ENCODE measurements at places on chromosomes 13 and 19.
A peak's percentile ranks its signal among the peaks of the same experiment; 100 is the strongest.

- DNase-seq, result no peak
Observed at GRCh38 chr19:45400192-45400591, 4.7 kb downstream of the PPP1R13L start.

DNA sequence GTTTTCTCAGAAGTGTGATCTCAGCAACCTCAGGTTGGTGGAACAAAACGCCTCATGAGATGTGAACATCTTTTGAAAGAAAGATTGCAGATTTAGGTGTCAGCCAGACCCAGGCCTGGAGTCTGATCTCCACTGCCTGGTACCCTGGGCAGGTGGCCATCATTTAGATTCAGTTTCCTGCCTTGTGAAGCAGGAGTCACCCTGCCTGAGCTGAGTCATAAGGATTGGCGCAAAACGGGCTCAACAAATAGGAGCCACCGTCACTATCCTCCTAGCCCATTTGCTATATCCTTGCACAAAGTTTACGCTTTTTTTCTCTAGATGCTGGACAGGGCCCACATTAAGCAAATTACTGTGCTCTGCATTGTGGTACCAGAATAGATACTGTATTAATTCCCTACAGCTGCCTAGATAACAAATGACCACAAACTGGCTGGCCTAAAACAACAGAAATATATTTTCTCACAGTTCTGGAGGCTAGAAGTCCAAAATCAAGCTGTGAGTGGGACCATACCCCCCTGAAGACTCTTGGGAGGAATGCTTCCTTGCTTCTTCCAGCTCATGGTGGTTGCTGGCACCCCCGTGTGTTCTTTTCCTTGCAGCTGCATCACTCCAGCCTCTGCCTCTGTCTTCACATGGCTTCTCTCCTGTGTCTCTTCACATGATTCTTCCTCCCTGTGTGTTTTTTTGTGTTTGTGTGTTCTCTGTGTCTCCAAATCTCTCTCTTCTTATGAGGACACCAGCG is 38.2 kb downstream of the TNFSF11 start:
- no peak for DNase-seq

GRCh38 chr19:53076984-53077383 is 26.2 kb downstream of the ZNF160 start:
- no peak for DNase-seq

GRCh38 chr13:27678306-27679040 is 56.8 kb downstream of the POLR1D start:
- no peak for DNase-seq

DNA sequence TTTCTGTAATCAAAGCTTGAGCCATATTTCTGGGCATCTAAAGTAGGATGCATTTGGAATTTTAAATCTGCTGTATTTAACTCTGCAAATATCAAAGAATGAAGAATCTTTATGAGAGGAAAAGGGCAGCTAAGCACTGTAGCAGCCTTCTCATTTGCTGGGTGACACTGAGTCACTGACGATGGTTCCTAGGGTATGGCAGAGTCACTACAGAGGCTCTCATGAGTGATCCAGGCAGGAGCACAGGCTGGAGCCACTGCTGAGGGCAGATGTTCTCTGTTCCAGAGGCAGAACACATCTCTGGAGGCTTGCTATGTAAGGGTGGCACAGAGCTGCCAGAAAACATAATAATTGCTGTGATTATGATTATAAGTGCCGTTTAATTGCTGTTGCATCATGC is 340.7 kb upstream of the HTR2A start:
- DNase-seq, result no peak

GRCh38 chr19:53554804-53555203 is 16.9 kb downstream of the ZNF331 start:
- no peak for DNase-seq

GRCh38 chr19:2588081-2588777 is 112.3 kb downstream of the GADD45B start:
- no peak for DNase-seq

GRCh38 chr19:4052993-4053422 is 13.7 kb downstream of the ZBTB7A start:
- no peak for DNase-seq

DNA sequence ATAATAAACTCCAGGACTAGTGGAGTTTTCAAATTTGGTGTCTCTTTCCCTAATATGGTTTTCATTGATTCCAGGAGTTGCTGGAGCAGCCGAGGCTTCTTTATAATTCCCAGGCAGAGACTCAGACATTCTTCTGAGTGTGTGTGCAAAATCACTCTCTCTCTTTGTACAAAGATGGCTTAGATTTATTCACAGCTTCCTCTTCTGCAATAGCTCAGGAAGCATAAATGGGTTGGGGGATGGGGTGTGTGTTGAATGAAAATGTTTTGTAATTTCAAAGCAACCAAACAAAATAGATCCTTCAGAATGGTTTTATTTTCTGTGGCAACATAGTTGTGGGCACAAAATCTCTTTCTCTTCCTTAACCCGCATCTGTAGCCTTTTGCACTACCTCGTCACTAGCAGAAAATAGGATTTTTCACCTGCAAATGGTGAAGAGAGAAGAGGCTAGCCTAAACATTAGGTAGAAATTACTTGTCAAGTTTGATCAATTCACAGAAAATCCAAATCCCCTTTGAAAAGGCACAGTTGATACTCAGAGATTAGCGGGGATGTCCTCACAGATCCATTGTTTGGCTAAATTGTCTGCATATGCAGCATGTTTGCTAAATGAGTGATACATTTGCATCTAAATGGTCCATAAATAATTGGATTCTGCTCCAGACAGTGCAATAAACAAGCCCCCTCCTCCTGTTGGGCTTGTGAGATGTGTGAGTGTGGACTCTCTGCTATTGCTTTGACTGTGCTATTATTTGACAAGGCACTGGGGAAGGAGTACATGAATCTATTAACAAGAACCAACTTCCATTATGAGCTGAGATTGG is 66.7 kb downstream of the CBY2 start:
- no peak for DNase-seq

DNA sequence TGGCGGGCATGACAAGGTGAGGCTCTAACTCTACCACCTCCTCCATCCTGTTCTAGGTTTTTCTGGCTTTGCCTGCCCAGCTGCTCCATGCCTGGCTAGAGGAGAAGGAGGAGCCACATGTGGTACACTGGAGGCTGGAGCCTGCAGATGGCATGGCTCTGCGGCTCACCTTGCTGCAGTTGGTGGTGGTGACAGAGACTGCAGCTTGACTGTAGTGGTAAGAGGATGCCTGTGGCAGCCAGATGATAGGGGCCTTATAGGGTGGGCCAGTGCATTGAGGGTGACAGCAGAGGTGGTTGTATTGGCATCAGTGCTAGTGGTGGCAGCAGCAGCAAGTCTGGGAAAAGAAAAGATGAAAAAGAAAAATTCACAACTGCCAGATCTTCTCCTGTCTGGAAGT is 146.2 kb downstream of the TNFRSF19 start:
- no peak for DNase-seq

DNA sequence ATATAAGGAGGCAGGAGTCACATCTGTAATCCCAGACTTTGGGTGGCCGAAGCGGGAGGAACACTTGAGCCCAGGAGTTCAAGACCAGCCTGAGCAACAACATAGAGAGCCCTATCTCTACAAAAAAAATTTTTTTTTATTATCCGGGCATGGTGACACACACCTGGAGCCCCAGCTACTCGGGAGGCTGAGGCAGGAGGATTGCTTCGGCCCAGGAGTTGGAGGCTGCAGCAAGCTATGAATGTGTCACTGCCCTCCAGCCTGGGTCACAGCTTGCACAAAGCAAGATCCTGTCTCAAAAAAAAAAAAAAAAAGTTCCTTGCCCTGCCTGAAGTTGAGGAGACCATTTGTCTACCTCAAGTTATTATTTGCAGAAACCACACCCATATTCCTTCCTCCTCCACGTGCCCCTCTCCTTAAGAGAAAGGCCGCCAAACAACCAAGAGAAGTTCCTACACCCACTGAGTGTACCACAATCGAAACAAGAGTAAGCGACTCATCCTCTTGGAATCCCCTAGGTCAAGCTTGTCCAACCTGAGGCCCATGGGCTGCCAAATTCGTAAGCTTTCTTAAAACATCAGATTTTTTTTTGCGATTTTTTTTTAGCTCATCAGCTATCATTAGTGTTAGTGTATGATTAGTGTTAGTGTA is 2.2 kb downstream of the ABCC4 start:
- DNase-seq, result no peak

DNA sequence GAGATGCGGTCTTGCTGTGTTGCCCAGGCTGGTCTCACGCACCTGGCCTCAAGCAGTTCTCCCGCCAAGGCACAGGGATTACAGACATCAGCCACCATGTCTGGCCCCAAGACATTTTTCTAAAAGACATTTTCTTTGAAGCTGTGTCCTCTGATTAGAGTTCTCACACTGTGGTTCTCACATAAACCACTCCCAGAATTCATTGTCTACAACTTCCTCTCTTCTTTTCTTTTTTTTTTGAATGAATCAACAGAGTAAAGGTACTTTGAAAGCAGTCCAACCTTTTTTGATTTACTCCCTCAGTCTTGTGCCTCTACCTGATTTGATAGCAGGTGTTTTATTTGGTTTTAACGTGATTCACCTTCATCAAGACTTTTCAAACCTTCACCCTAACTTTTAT is 14.3 kb upstream of the SHD start:
- no peak for DNase-seq

DNA sequence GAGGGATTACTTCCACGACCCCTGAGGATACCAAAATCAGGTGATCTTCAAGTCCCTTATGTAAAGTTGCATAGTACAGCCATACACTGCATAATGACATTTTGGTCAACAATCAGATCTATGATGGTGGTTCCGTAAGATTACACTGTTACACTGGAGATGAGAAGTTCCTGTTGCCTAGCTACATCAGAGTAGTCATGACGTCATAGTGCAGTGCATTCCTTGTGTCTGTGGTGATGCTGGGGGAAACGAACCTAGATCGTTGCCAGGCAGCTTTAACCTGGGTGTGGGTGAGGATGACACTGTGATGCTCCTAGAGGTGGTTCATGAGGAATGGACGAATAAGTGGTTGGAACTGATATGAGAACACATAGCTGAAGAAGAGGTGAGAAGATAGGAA is 9.1 kb downstream of the ZNF610 start:
- DNase-seq, result no peak

DNA sequence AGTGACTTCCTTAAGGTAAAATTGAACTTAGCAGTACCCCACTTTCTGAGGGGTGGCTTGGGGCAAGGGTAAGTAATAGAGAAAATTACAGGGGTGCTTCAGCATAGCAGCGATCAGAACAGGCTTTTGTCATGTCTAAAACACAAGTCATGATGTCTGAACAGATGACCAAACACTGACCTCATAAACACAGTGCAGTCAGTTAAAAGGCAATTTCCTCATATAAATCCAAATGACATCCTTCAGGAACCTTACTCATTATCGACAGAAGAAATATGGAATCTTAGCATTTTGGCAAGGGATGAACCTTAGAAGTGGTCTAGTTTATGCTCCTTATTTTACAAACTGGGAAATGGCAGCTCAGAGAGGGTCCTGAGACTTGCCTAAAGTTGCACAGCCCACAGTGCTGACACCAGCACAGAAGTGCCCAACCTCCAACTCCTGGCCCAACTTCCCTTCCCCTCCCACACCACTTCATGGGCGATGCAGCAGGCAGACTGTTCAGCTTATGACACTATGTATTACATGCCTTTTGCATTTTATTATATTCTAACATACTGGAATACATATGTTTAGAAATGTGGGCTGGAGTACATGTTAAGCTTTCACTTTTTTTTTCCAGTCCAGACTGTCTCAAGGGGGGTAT is 3.6 kb downstream of the GJA3 start:
- no peak for DNase-seq

DNA sequence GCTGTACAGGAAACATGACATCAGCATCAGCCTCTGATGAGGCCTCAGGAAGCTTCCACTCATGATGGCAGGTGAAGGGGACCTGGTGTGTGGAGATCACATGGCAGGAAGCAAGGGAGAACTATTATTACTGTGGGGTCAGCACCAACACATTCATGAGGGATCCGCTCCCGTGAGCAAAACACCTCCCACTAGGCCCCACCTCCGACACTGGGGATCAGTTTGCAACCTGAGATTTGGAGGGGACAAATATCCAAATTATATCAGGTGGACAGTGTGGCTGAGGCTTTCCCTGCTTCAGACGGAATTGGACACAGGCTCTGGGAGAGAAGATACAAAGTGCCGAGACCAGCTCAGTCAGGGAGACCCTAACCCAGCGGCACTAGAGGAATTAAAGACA is 5.7 kb upstream of the ZNF792 start:
- no peak for DNase-seq

- no peak for DNase-seq
Observed at GRCh38 chr13:65292488-65292901, 1937.6 kb downstream of the PCDH9 start.

- no peak for DNase-seq
Observed at GRCh38 chr13:49262634-49263033, 14.9 kb downstream of the CDADC1 start.

DNA sequence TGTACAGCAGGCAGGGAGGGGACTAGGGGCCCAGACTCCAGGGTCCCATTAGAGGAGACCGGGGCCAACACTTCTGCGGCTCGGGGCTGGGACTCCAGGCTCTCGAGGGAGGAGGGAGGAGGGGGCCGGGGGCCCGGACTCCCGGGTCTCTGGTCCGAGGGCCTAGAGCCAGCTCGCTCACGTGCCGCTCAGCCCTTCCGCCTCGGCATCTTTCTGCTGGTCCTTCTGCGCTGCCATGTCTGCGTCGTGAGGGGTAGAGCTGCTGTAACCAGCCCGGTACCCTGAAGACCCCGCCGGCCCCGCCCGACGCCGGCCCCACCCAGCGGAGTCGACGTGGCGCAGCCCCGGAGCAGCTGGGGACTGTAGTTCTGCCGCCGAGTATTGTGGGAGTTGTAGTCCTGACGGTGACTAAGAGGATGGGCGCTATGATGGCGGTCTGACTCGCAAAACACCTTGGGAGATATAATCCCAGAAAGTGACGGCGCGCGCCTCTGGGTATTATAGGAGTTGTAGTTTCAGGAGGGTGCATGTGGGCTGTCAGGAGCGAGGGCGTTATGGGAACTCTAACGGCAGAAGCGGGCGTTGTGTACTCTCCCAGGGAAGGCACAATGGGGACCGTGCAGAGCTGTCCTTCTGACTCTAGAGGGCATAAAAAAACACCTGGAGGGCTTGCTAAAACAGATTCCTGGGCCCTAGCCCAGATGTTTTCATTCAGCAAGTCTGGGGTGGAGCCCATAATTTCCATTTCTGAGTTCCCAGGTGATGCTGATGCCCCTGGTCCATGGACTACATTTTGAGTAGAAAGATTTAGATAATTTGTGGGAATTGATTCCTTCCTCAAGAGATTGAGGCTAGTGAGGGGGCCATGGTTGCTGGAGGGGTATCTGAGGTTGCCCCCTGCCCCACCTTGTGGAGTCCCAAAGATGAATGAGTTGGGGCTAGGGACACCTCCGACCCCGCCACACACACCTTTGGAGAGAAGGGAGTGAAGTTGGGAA is at the start of gene RABAC1:
Gene RABAC1, minus strand, starts transcription at position 266 of the 998 bp plus-strand sequence. Its CDS starts 29 bp downstream, at position 237.
- peak; percentile 72 for DNase-seq

- no peak for DNase-seq
Observed at GRCh38 chr13:114151565-114152284, 19.3 kb upstream of the RASA3 start.

DNA sequence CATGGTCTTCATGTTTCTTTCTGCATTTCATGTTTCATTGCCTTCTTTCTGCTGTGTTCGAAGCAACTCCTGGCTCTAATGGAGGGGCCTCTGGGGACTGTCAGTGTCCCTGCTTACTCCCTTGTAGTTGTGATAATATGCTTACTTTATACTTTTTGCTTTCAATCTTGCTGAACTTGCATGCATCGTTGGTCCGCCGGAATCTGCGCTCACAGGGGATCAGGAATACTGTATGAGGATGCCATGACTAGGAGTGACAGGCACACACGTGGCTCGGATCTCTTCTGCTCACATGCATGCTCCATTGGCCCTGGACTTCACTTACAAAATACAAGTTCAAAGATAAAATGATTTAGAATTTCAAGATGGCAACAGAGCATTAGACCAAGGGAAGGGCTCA is 108.8 kb downstream of the SIPA1L3 start:
- no peak for DNase-seq

- DNase-seq, result no peak
Observed at GRCh38 chr13:49980266-49980665, 16.6 kb upstream of the TRIM13 start.
